ENCODE measurements at places on chromosomes 4 and X.
A peak's percentile ranks its signal among the peaks of the same experiment; 100 is the strongest.

- DNase-seq = no peak
Observed at GRCh38 chr4:138107023-138107422, 135.1 kb downstream of the SLC7A11 start.

DNA sequence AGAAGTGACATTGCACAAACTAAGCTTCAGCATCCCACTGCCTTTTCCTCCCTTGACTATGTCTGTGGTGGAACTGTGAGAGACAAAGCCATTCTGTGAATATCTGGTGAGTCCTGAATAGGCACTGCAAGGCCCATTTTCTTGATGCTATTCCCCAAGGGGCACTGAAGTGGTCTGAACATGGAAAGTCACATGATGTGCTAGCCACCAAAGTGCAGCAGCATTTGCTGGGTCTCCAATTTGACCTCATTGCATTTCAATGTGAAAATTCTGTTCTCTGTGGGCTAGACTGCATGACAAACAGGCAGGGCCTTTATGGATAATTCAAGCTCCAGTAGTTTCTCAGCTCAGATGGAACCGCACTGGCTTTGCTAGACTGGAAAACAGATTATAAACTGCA, 627.4 kb upstream of the BOD1L1 start:
- no peak for DNase-seq

GRCh38 chrX:77014377-77015372, 432.5 kb upstream of the FGF16 start:
- peak; percentile 72 for DNase-seq

DNA sequence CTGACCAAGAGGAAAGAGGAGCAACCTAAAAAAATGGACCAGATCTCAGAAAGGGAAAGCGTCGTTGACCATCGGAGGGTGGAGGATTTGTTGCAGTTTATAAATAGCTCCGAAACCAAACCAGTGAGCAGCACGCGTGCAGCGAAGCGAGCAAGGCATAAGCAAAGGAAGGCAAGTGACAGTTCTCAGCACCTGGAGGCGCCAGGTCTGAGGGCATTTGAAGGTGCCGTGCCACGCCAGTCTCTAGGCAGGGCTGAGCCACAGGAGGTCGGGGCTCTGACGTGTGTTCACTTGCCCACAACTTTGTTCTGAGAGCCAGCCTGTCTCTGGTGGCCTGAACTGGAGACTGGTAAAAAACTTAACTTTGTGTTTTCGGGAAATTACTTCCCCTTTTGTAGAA, 59.7 kb downstream of the TNIP2 start:
- DNase-seq = no peak

GRCh38 chr4:182404376-182404775, 161.2 kb downstream of the TENM3 start:
- no peak for DNase-seq

GRCh38 chr4:32798471-32799159, 2078.4 kb downstream of the PCDH7 start:
- no peak for DNase-seq
